ENCODE measurements at places on chromosomes 12 and 14. TPM values are rescaled to one million over a fixed set of nuclear protein-coding genes. Genes with fewer than 3 reads are reported as not detected.

Gene PTPN21
- 33.7 TPM for total RNA-seq

- no peak for DNase-seq
These were observed 184.3 kb downstream of the ZFP36L1 start for GRCh38 chr14:68608574-68608962.

- peak; percentile 93 for DNase-seq
These were observed 738 bp upstream of the SETD1B start for GRCh38 chr12:121802843-121803698.

Gene JDP2
- 34.7 TPM for total RNA-seq

GRCh38 chr12:49227713-49228112 is 37.2 kb upstream of the TUBA1C start:
- DNase-seq, result no peak

DNA sequence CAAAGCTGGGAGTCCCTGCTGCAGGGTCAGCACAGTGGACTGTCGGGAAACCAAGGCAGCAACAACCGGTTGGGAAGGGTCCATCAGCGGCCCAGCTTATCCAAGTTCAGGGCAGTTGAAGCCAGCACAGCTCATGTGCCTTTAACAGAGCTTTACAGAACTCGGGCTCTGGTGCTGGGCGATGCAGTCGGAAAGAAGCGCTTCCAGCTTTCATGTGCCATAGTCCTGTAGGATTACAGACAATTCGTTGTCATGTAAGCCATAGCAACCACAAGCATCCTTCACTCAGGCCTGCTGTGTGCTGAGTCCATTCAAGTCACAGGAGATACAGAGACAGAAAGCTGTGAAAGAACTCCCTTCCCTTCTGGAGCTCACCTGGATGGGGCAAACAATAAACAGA is 3.5 kb upstream of the FAM181A start:
- no peak for DNase-seq
